ENCODE measurements at places on chromosomes 3 and 15.

DNA sequence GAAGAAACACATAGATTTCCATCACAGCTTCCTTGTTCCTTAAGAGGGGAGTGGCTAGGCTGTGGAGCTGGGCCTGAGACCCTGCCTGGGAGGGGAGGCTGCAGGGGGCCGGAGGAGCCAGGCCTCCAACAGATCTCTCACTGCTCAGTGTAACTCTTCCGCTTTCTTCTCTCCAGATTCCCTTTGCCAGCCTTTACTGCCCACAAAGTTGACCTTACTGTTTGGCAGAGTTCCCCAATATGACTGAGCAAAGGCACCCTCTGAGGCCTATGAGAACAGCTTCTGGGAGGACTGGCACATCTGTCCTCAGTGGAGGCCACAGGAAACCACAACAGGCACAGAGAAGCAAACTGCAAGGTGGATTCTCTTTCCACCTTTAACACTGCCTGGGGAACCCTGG, 38.1 kb downstream of the SLCO2A1 start:
- DNase-seq: peak; percentile 20

DNA sequence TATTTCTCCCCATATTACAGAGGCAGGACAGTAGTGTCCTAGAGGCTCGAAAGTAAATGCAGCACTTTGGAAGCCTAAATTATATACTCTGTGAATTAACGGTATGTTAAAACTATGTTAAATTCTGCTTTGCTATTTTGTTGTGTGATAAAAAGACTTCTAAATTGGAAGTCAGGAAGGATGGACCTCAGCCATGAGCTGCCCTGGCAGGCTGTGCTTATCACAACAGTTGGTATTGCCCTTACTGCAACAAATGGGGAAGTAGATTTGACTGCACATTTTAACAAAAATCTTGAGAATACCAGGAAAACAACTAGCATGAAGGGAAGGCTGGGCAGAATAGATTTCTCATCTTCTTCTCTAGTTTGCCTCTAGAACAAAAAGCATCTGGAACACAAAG, 706.6 kb downstream of the SI start:
- no peak for DNase-seq

DNA sequence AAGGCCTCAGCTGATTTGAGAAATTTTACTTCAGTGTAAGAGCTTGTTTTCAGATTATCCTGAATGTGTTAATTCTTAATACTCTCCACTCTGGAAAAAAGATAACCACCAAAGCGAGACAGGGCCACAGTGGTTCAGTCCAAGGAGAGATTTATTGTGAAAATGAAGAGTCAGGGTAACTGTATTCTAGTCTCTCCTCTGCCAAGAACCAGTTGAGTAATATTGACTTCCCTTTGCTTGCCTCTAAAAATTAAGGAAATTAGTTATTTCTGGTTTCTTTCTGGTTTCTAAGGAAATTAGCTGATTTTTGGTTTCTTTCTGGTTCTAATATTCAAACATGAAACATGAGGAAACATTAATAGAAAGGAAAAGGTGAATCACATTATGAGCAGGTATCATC, 34.9 kb downstream of the PPP1R2 start:
- peak; percentile 81 for DNase-seq

GRCh38 chr15:91941871-91942658, 88.6 kb downstream of the SLCO3A1 start:
- no peak for DNase-seq

DNA sequence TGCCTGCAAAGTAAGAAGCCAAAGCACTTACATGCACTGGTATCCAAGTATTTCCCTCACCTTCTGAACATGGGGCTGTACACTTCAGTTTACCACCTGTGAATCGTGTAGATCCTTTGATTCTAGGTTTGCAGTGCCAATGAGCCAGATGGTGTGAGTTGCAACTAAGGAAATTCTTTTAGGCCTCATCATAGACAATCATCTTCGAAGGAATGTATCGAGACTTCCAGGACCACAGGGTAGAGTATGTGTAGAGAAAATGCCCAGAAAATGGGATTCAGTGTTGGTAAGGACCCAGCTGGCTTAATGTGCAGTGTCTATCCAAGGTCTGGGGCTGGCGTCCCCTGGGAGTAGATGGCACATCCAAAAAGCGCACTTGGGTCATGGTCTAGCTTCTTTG, 323.2 kb upstream of the TPM1 start:
- DNase-seq: no peak

DNA sequence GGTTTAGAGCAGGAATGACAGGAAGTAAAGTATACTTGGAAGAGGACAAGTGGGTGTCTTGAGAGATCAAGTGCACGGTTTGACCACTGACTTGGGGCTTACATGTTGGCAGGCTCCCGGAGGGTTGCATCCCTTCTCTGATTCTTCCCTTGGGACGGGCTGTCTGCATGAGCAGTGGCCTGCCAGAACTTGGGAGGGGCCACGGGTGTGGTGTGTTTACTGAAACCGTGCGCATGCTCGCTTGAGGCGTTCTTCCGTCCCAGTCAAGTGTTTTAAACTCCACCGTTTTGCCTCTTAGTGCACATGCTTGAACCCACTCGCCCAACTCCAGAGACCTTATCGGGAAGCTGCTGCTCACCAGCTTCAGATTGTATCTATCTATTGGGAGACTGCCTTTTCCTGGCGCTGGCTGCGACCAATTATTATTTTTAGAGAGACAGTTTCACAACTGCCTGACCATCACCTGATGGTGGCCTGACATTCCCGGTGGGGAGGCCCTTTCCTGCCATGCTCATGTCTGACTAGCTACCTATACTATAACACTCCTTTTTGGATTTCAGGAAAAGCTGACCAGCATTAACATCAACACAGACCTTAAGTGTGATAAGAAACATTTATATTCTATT, 14.9 kb upstream of the C3orf22 start:
- DNase-seq: no peak

DNA sequence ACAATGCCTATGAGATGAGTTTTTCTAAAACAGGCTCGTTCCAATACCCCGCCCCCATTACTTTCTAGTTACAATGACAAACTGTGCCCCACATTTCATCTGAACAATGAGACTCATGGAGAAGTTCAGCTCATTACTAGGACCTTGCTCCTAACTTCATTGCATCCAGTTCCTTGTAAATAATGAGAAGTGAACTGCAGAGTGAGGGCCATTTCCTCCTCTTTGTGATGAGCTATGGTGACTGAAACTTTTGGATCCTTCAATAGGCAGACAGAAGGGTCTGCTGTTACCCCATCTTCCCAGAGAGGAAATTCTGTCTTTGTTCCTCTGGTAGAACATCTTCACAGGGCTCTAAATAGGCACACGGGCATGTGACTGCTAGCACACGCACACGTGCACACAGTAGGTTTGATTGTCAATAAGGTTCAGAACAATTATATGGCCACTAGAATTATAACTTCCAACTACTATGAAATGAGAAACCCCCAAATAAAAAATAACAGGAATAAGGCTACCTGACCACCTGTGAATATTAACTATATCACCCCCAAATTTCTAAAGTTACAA, 51.8 kb downstream of the SERP1 start:
- peak; percentile 55 for DNase-seq

- DNase-seq: no peak
Measured at GRCh38 chr15:93102211-93102610, 13.2 kb upstream of the RGMA start.

GRCh38 chr3:78880603-78881461, 887.0 kb downstream of the ROBO1 start:
- DNase-seq: no peak

DNA sequence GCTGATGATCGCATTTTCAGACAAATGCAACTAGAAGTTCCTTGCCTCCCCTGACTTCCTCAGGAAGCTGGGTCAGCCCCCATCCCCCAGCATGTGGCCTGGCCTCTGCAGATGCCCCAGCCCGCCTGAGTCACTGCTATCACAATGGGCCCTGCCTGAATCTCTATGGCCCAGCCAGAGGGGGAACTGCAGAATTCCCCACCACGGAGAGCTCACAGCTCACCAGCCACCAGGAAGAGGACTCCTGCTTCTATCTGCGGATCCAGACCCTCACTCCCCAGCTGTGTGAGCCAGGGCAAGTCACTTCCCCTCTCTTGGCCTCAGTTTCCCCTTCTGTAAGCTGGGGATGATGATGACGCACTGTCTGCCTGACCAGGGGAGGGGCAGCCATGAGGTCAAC, 6.9 kb downstream of the PLXND1 start:
- DNase-seq: peak; percentile 98

- DNase-seq: no peak
Measured at GRCh38 chr3:154301561-154301960, 22.7 kb downstream of the DHX36 start.

GRCh38 chr15:68418611-68419161, 13.3 kb downstream of the ITGA11 start:
- peak; percentile 14 for DNase-seq

DNA sequence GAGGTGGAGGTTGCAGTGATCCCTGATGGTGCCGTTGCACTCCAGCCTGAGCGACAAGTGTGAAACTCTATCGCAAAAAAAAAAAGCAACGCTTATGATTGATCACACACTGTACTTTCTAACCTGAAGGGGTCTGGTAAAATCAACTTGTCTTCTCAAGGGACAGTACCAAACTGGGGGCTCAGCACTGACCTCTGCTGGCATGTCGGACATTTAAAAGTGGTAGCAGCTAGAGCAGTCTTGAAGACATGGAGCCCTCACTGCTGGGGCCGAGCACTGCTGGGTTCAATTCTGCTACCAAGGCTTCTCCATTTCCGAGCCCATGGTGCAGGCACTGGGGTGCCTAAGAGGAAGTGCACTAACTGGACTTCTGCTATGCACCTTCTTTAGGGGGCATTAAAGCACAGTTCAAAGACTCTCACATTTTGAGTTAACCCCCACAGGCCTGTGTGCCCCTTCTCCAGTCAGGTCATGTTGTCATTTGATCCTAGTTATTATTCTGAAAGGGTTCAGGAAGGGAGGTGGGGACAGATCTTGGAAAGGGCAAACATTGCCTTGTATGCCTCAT, 26.4 kb upstream of the LAMP3 start:
- peak; percentile 71 for DNase-seq

DNA sequence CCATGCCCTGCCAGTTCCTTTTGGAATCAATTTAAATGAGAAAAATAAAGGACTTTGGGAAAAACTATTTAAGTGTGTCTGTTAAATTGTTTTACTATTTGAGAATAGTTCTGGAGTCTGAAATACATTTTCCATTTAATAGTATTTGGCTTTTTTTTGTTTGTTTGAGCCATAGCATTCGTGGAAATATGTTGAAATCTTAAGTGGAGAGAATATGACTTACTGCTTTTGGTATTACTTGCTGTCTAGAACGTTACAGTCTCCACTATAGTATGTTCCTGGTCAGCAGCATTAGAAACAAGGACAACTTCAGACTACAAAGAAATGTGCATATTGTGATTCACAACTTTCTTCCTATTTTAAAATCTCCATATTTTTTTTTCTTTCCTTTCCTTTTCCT, 179.4 kb downstream of the GHSR start:
- DNase-seq: no peak

- no peak for DNase-seq
Measured at GRCh38 chr3:114552527-114552812, 258.6 kb downstream of the TIGIT start.

DNA sequence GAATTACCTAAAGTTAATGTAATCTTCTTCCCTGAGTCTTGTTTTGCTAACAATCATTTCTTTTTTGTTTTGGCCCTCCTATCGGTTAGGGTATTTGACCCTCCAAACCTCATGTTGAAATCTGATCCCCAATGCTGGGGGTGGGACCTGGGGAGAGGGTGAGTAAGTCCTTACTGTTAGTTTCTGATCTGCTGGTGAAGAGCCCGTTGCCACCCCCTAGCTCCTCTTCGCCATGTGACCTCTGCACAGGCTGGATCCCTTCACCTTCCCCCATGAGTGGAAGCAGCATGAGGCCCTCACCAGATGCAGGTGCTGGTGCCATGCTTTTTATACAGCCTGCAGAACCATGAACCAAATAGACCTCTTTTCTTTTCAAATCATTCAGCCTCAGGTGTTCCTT, 62.8 kb upstream of the ADCY5 start:
- DNase-seq: no peak

DNA sequence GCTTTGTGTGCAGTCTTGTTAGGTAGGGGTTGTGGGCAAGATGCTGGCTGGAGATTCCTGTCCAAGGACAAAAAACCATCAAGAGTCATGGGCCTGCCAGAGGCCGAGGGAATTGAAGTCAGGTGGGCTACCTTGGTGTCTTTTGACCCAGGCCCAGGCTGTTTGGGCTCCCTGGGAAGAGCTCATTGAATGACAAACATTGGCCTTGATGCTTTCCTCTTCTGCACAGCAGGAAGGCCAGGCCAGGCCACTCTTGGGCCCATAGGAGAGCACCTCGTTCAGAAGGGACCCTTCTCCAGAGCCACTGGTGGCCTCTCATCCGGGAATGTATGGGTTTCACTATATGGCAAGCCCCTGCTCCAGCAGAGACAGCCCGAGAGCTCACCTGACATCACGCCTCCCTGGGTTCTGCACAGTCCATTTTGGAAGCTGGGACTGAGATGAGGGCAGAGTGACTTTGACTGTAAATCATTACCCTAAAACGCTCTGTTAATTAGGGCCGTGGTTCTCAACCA, 169.1 kb downstream of the NSMCE3 start:
- DNase-seq: no peak

DNA sequence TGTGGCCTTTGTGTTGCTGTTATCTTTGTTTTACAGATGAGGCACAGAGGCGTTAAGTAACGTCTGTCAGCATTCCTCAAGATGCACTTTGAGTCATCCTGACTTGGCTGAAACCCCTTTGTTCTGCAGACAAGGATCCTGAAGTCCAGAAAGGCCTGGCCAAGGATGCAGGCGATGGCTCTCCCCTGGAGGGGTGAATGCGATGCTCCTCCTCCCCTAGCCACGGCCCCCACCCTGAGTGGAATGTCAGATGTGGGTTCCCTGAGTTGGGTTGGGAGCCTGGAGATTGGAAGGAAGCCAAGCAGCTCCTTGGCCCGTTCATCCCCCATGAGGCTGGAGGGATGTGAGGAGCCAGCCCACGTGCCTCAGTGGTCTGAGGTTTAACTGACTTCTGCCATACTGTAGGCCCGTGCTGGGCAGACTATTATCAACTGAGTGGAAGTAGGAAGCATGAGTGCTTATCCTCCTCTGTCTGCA, 43.3 kb downstream of the POMGNT2 start:
- DNase-seq: no peak

DNA sequence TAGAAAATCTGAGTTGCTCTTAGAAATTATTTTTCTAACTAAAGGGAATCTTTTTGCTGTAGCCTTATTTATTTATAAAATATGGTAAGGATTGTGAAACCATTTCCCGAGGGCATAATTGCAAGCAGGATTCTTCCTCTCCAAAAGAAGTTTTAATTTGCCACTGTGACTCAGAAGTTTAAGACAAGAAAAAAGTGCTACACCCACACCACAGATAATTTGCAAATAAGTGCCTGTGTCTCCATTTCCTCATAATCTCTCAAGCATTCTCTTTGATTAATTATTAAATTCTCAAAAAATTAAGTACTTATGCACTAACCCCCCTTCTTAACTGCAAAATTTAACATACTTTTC, 43.6 kb downstream of the RASA2 start:
- DNase-seq: no peak

Measured in suppressor macrophage (primary cell).